CD8-positive, alpha-beta memory T cell (primary cell): ENCODE measurements at places on chromosomes 6 and 20. TPM values are rescaled to one million over a fixed set of nuclear protein-coding genes. Genes with fewer than 3 reads are reported as not detected.

GRCh38 chr6:79064635-79065034 is 13.4 kb downstream of the PHIP start:
- DNase-seq, result no peak

DNA sequence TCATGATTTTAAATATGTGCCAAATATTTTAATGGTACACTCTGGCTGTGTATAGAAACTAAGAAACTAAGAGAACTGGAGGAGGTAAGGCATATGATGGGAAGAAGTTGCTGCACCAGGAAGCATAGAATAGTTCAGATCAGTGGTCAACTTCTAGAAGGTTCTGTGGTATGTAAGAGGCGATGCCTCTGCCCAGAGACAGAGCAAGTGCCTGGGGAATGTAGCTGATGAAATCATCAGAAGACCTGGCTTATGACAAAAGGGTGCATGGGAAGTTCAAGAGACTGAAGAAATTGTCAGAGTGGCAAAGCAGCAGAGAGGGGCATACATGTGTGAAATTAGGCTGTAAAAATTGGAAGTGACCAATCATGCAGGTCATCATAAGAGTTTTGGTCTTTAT is 580.8 kb downstream of the BMP2 start:
- DNase-seq, result no peak

Gene TSPO2
- total RNA-seq, result not detected

DNA sequence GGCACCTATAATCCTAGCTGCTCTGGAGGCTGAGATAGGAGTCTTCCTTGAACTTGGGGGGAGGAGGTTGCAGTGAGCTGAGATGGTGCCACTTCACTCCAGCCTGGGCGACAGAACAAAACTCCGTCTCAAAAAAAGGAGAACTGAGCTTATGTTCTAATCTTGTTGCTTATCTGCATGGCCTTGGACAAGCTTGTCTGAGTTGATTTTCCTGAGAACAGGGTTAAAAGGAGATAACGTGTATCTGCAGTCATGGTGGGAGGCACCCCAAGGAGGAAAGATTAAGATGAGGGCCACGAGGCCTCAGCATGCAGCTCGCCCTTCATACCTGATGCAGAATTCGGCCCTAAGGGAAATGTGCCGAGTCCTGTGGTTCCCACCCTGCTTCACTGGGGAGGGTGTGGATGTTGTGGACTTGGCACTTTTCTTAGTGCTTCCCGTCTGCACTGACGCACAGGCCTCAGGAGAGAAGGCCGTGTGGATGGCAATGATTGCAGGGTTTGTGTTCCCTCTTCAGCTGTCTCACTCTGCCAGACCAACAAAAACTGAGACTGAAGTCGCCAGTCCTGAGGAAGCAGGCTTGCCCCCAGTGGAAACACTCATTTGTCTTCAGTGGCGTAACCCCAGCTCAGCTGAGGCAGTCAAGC is 56.3 kb downstream of the EZR start:
- DNase-seq, result no peak

- DNase-seq, result no peak
Observed at GRCh38 chr6:150211700-150212511, 69.1 kb downstream of the PPP1R14C start.

DNA sequence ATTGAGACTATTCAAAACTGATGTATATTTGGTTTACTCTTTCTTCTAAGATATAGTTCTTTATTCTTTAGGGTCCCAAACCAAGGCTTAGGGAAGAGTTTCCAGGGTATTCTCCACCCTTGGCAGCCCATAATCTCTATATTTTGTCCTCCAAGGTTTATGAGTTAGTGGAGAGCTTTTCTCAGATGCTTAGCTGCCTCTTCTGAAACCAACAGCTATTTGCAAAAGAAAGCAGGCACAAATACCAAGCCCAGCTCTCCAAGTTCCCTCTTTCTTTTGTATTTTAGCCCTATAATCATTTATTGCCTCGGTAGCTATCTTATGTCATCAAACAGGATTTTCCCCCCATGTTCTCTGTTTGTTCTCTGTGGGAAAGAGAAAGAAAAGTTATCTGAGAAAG is 39.1 kb upstream of the RBM24 start:
- no peak for DNase-seq

Gene VARS2
- 86.0 TPM for total RNA-seq

DNA sequence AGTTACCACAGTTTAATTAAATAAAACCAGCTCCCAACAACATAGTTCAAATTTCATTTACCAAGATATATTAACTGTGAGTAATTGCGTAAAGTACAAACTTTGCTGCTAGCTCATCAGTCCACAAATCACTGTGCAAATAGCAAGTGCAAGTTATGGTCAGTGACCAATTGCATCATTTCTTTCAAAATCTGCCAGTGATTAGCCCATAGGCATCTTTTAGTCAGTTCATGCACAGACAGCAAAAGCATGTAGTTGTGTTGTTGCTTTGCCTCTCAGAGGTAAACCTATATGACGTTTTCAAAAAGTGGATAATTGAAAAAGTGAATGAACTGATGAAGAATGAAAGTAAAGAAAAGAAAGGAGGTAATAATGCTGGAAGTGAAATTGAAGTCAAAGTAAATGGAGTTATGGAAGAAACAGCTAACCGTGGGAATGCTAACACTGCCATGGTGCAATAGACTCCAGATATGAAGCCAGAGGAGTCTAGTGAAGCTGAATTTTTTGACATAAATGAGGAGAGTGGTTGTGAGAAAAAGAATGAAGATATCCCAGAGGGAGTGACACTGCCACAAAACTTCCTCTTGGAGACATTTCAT is 36.5 kb downstream of the ENPP1 start:
- DNase-seq, result no peak

Gene SRPK1
- total RNA-seq, result 114 TPM

GRCh38 chr6:5537967-5538366 is 276.7 kb downstream of the FARS2 start:
- no peak for DNase-seq

GRCh38 chr6:36318690-36319435 is 17.8 kb downstream of the BNIP5 start:
- no peak for DNase-seq

- DNase-seq, result peak; percentile 11
Observed at GRCh38 chr20:1108437-1108920, 9.9 kb upstream of the PSMF1 start.

Gene HFE
- 0.37 TPM for total RNA-seq

DNA sequence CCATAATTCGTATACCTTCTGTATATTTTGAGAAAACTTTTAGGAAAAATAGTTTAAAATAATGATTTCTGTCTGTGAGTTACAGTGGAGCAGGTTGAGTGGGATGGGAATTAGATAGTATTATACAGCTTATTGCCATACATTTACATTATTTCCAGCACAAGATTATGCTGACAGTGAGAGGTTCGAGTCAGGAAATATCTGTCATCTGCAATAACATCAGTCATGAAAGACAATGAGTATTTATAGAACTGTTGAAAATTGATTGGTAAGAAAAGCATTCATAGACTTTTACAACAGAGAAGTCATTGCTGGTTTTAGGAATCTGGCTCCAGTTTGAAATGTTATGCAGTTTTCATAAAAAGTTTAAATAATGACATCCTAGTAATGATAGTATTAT is 45.9 kb downstream of the FAM135A start:
- no peak for DNase-seq

DNA sequence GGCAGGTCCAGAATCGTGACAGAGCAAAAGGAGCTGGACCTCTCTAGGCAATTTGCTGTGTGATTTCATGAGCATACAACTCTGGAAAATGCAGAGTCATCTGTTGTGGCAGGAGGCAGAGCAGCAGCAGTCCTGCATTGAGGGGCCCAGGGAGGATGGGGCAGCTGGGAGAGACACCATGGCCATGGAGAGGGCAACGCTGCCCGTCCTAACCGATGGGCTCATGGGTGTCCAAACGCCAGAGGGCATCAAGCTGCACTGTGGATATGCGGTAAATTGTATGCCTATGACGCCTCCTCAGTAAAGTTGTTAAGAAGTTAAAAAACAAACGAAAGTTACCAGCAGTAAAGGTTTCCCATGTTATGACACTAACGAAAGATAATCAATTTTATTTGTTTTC is 42.2 kb upstream of the DACT2 start:
- no peak for DNase-seq

Gene HLA-DQB1
- 16.0 TPM for total RNA-seq

DNA sequence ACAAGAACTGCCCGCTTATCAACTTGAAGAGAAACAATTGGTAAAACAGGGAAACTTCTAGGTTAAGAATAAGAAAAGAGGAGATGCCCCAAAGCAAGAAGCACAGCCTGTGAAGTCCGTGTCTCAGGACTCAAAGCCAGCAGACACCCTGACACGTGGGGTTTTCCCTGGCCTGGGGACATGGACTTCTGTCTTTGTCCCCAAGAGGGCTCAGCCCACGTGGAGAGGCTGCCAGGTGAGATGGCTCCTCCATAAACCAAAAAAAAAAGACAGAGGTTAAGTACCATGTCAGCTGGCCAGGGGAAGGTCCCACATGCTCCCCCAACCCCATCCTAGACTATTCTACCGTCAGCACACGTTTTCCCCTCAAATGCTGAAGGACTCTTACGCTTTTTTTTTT is 9.9 kb downstream of the SERPINB6 start:
- DNase-seq, result no peak

DNA sequence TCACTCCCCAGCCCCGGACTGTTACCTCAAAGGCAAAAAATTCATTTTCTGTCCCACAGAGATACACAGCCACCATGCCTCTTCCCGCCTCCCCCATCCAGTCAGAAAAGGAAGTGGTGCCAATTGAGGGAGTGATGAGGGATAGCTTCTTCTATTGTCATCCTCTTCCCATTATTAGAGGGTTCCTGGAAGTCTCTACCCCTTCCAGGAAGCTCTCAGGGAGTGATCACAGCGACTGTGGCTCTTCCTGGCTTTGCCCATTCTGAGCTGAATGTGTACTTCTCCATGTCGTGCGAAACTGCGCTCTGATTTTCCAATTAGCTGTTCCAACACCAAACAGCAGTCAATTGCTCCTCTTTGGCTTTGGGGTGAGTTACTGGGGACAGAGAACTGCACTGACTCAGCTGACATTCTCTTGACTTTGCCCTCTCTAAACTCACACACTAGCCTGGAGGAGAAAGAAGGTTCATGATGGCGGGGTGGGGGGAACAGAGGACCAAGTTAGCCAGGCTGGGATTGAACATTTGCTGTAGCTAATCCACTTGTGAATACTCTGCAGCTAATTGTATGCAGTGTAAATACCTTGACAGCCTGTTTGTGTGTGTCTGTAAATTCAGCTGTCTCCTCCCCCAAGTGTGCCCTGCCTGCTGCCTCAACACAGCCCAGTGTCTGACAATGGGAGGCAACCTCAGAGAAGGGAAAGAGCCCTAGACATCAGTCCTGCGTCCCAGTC is 2.4 kb upstream of the MDGA1 start:
- DNase-seq, result no peak

DNA sequence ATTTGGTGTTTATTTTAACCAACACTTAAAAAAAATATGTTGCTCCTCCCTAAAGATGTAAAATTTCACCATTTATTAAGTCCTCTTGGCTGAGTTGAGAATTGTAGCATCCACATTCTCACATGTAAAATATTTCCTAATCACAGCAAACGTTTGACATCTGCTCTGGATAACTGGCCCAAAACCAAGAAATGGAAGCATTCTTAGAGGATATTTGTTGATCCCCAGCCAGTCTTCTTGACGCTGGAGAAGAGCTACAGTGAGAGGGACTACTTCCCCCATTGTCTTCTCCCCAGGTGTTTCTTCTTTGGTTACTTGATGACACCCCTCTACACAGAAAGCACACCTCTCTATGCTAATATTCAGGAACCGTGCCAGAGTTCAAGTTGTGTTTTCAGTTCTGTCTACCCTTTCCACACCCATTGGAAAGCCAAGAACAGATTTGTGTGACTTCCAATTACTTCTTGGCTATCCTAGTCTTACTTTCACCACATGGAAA is 454.5 kb upstream of the JAG1 start:
- DNase-seq, result no peak

Gene POLR1H
- 55.0 TPM for total RNA-seq

DNA sequence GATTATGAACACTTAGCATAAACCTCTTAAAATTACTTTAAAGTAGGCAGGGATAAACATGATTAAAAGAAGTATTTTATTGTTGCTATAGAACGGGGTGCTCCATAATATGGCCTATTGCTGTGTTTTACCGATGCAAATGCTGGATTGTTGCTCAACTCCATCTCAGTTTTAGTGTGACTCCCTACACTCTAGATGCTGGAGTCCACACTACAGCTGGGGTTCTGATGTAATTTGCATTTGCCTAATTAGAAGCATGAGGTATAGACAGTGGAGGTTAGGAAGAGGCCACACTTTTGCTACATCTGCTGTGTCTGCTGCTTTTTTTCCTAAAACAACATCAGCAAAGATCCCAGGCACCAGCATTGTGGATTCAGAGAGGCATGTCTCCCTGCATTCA is 6.7 kb upstream of the HMGN3 start:
- DNase-seq, result no peak

DNA sequence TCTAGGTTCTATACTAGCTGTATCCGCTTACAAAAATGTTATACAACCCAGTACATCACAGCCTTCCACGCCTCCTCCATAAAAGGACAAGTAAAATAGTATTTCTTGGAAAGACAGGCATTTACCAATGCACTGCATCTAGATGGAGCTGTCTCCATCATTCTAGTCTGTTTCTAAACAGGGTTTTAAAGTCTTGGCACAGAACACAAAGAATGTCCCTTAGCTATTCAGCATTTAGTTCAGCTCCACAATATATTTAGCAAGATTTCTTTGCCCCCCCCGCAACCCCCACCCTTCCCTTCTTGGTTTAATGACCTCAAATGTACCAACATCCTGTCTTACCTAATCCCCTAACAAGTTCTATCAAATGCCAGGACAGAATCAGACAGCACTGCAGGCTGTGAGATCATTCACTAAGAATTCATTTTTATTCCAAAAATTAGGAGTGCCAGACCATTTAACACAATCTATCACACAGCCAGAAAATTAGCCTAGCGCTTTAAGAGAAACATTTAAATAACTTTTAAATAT is 198.6 kb downstream of the BACH2 start:
- DNase-seq, result peak; percentile 45

GRCh38 chr20:56685879-56686278 is 56.8 kb downstream of the TFAP2C start:
- no peak for DNase-seq

Gene FLRT3
- not detected for total RNA-seq

DNA sequence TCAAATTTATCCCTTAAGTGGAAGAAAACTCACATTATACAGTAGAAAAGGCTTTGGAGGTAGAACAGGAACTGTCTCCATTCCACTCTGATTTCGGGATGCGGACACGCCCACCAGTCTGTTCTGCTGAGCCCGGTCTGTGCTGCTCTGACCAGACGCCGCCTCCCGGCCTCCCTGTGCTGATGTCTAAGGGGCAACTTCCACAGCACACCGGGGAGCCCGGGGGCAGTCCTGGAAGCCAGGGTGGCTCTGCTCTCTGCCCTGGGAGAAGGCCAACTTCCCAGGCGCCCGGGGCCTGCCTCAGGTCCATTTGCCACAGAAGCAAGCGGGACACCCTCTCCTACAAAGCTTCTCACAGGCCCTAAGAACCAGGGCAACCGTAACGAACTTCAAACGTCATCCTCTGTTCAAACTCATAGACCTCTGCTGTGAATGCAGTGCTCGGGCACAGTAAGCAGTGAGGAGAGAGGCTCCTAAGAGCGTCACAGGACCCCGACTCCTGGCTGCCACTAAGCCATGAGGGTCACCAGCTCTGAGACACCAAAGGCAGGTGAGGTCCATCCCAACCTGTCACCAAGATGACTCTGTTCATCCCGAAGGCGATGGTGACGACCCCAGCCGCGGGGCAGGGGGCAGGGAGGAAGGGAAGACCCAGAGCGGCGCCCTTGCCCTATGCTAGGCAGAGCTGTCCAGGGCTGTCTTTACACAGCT is 5.6 kb downstream of the TAF4 start:
- DNase-seq, result no peak
